ENCODE measurements at places on chromosomes 16 and 17. TPM values are rescaled to one million over a fixed set of nuclear protein-coding genes. Genes with fewer than 3 reads are reported as not detected.

Gene HBQ1
- not detected for total RNA-seq

- DNase-seq = no peak
Observed at GRCh38 chr17:34371405-34372100, 8.5 kb upstream of the CCL1 start.

Gene UNC45B
- not detected for total RNA-seq

Gene SNAI3
- 0.27 TPM for total RNA-seq

Gene TCAP
- total RNA-seq = 3.1 TPM

Gene TBX4
- 0.27 TPM for total RNA-seq

Gene CCL16
- total RNA-seq = 1.9 TPM

Gene IGF2BP1
- total RNA-seq = 0.29 TPM

- no peak for DNase-seq
Observed at GRCh38 chr16:79395591-79395990, 204.9 kb downstream of the MAF start.
